ENCODE measurements at places on chromosomes 2 and 18.
A peak's percentile ranks its signal among the peaks of the same experiment; 100 is the strongest.

DNA sequence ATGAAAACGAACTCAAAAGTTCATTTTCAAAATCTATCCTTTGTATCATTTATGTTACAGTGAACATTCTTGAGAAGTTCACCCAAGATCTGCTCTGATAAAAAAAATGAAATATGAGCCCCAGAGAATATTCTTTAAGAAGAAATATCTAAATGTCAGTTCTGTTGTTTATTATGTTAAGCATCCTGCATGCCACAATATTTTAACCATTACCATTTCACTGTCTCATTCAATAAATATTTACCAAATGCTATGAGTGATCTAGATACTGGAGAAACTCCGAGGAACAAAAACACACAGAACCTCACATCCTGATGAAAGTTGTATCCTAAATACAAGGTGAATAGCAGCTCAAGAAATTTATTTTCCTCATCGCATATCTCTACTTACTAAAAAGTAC lies 170.2 kb downstream of the ZNF385B start:
- DNase-seq, result no peak

DNA sequence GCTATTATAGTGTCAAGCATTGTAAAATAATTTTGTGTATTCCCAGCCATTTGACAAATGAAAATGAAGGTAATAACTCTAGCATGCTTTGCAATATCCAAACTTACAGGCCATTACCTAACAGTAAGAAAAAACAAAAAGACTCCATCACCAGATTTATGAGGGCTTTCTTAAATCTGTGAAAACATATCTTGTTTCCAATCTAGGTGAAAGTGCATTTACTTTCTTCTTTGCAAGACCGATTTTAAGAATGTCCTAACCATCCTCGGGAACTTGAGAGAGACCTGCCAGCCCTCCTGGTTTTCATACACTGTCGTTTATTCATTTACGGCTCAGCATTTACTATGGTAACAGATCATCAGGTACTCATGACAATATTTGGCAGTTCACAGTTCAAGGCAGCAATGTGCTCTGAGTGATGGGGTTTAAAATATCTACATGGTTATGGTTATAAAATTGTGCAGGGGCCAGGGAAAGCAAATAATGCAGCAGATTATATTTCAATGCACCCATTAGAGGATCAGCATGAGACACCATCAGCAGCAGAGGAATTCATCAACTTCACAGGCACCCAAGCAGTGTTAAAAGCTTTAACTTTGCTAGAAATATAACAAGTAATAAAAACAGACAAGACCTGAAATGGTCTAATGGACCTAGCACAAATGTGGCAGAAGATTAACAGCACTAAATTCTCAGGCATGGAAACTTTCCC lies 34.4 kb upstream of the PARD3B start:
- no peak for DNase-seq

GRCh38 chr2:75500633-75501032 lies 60.1 kb downstream of the EVA1A start:
- DNase-seq, result no peak

DNA sequence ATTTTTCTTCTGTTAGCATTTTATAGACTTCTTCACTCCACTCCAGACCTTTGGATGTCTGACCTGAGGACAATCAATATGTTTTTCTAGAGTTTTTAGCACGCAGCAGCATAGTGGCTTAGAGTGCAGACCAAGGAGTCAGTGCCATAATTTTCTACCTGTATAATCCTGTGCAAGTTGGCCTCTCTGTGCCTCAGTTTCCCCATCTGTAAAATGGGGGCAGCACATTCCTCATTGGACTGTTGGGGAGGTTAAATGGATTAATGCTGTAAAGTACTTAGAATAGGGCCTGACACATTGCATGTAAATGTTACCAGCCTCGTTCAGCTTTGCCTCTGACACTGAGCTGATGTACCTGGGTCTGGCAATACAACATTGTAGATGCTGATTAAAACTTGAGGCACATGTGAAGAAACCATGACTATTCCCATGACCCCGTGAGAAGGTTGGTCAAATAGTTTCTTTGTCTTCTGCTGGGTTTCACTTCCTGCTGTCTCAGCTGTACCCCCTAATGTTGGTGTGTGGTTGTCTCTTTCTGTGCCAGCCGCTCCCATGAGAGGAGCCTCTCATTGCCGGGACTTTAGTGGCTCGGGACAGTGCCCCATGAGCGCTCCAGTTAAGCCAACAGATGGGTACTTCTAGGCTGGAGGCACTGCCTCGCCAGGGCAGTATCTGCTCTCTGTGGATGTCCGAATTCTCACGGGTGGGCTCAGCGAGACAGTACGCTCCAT lies 125.3 kb downstream of the SH3RF3 start:
- DNase-seq, result no peak

DNA sequence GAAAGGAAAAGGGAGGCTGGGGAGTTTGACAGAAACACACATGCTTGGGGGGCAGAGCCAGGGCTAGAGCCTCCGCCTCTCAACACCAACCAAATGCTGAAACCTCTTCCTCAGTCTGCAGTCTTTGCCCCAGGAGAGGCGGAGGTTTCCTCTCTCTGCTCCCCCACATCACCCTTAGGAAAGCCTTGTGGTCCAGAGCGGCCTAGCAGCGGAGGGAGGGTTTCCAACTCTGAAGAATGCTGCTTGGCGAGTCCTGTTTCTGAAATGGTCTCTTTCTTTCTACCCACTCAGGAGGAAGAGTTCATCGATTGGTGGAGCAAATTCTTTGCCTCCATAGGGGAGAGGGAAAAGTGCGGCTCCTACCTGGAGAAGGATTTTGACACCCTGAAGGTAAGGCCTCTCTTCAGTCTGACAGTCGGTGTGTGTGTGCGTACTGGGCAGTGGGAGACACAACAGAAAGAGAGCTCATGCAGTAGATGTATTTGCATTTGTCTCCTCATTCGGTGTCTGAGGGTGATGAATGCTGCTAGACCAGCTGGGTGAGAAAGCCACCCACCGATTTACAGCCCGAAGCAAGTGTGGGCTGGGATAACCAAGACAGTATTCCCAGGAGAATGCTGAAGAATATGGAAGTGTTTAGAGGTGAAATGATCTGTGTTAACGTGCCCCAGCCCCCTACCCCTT lies 190.5 kb downstream of the DYSF start:
- DNase-seq, result no peak

- DNase-seq, result no peak
Observed at GRCh38 chr2:233972941-233973575, 55.9 kb downstream of the TRPM8 start.

DNA sequence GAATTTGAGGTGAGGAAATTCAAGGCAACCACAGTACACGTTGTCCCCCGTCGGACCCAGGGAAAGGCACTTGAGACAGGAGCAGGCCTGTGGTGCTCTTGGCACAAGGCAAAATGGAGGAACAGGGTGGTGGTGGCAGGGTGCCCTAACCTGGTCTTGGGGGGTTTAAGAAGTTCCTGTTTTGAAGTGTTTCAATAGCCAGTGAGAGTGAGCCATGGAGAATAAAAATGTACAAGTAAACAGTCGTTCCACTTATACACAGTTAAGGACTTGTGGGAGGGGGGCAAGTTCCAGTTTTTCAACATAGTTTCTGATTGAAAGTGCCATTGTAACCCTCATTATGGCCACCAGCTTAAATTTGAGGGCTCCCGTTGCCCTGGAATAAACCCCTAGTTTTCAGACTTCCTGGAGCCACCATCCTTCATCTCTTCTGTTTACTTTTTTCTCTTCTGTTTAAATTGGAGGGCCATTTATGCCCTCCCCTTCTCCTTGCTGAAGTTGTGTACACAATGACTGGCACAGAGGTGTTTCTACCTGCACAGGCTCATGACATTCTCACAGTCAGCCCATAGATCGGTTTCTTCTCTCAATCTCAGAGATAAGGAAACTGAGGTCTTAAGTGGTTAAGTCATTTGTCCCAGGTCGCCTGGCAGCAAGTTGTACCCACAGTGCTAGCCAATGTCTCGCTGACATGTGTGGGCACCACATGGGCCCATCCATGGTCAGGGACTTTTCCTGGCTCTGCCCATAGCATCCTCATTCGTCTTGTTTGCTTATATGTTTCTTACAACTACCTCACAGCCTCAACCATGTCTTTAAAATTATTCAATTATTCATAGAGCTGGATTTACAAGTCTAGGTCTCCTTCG lies 66.0 kb upstream of the ST3GAL5 start:
- DNase-seq, result no peak

- DNase-seq, result no peak
Observed at GRCh38 chr2:37692711-37693110, 21.3 kb upstream of the CDC42EP3 start.

GRCh38 chr2:161414042-161415033 lies 1.8 kb upstream of the TBR1 start:
- DNase-seq, result peak; percentile 56

DNA sequence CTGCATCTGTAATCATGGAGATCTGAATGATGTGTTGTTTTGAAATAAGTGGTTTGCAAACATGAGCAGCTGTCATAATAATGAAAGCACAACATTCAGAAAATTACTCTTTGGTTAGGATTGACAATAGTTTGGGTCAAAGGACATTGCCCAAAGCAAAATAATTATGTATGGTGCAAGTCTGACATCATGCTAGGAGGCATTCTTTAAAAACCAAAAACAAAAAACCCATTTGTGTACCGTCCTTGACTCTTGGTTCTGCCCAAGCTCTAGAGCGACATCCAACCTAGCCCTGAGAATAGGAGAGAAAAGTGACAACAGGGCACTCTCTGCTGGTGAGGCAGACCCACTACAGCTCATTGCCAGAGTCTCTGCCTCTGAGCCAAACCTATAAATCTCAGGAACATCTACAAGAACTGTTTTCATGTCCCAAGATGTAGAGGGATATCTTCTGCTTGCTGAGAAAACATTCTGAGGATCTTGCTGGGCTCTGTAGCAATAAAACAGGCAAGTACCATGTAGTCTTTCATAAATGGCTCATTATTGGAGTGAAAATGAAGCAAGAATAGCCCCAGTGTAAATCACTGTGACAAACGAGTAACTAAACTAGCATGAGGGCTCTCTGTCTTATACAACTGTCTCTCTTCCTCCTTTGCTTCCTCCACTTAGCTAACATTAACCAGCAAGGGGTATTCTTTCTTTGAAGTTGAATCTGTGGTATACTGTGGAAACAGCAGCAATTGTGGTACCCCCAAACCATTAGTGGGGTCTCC lies 266.8 kb upstream of the CXCR4 start:
- peak; percentile 50 for DNase-seq

DNA sequence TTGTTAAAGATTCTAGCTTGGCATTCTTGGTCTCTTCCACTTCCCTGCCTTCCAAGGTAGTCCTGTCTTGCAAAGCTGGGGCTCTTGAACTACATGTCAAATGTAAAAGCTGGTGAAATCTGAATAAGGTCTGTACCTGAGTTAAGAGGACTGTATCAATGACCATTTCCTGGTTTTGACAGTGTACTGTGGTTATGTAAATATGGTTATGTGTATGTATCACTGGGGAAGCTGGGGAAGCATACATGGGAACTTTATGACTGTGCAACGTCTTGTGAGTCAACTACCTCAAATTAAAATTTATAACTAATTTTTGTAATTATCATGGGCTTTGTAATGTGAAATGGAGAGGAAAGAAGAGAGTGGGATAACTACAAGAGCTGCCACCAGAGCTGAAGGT lies 81.7 kb downstream of the COL4A4 start:
- DNase-seq, result no peak

- no peak for DNase-seq
Observed at GRCh38 chr18:73746101-73746500, 401.5 kb downstream of the FBXO15 start.

GRCh38 chr18:69720422-69720821 lies 227.3 kb downstream of the CD226 start:
- no peak for DNase-seq

GRCh38 chr2:218895759-218896500 lies 15.3 kb downstream of the WNT10A start:
- DNase-seq, result no peak

GRCh38 chr2:85539361-85540132 lies 579 bp downstream of the MAT2A start:
- DNase-seq, result peak; percentile 40

DNA sequence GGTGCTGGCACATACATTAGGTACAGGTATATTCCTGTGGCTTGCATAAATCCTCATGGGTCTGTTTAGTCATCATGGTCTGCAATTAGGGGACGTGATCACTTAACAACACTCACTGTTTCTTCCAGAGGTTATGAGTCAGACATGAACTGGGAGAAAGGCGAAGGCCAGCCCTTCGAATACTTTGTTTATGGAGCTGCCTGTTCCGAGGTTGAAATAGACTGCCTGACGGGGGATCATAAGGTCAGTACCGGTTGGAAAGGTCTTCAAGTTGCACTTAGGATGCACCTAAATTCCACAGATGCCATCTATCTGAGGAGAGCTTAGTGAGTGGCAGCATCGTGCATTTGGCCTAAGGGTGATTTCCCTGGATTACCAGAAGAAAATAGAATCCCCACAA lies 76.9 kb downstream of the AOX1 start:
- DNase-seq, result no peak

GRCh38 chr2:20647738-20648137 lies 3.2 kb downstream of the HS1BP3 start:
- no peak for DNase-seq

All from iPS-NIHi11 (cell line).